ENCODE measurements at places on chromosomes 2 and 18.

GRCh38 chr18:47577520-47577919 lies 326.1 kb upstream of the SKOR2 start:
- no peak for DNase-seq

- DNase-seq = no peak
Observed at GRCh38 chr2:65482971-65483370, 50.6 kb upstream of the SPRED2 start.

DNA sequence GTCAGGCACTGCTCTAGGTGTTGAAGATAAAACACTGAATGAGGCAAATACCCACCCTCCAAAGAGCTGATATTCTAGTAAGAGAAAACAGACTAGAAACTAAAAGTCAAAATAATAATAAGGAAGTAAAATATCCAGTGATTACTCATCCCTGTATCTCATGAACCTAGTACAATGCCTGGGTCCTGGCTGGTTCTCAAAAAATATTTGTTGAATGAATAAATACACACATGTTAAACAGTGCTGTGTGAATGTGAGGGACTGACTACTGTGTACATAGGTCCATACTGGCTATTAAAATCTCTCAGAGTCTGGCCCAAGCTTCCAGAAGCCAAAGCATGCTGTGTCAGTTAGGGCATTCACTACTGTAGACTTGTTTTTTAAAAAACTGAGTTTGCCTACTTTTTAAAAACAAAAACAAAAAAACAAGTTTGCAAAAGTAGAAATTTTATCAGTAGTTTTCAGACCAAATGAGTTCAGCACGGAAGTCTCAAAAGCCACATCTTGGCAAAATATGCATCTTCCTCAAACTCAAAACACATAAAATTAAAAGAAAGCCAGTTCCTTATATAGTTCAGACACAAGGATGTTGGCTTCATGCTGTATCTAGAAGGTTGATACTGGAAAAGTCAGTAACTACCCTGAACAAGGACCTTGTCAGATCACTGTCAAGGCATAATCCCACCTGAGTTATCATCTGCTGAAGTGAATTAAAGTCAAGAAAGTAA lies 136.2 kb downstream of the THADA start:
- no peak for DNase-seq

- peak; percentile 18 for DNase-seq
Observed at GRCh38 chr18:47754311-47755101, 176.0 kb downstream of the SMAD2 start.

DNA sequence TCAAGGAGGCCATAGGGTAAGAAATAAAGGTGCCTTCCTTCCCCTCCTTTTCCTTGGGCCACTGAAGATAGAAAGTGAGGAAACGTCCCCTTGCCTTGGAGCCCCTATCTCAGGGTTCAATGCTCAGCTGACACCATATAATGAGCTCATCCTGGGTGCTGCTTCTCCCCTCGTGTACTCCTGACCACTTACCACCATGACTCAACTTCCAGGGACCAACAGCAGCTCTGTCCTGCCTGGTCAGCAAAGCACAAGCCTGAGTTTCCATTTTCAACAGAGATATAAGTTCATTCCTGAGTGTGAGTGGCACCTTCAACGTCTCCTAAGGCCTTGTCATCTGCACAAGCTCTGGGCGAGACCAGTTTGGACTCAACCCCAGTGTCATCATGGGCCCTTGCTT lies 151.2 kb downstream of the CAPN13 start:
- no peak for DNase-seq

DNA sequence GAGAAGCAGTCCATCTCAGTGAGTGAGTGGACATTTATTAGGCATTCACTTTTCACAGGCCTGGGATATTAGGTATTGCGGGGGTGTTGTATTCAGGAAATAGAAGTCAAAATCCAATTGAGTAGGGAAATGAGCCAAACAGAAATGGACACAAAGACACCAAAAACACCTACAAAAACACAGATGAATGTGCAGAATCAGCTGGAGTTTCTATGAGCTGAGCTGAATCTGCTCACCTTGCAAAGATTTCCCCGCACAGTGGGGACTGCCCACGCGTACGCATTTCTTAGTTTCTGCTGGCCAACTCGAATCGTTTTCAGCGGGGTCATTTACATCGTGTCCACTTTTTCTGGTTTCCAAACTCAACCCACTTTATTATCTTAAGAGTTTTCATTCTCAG lies 160.0 kb downstream of the BCL2 start:
- no peak for DNase-seq

DNA sequence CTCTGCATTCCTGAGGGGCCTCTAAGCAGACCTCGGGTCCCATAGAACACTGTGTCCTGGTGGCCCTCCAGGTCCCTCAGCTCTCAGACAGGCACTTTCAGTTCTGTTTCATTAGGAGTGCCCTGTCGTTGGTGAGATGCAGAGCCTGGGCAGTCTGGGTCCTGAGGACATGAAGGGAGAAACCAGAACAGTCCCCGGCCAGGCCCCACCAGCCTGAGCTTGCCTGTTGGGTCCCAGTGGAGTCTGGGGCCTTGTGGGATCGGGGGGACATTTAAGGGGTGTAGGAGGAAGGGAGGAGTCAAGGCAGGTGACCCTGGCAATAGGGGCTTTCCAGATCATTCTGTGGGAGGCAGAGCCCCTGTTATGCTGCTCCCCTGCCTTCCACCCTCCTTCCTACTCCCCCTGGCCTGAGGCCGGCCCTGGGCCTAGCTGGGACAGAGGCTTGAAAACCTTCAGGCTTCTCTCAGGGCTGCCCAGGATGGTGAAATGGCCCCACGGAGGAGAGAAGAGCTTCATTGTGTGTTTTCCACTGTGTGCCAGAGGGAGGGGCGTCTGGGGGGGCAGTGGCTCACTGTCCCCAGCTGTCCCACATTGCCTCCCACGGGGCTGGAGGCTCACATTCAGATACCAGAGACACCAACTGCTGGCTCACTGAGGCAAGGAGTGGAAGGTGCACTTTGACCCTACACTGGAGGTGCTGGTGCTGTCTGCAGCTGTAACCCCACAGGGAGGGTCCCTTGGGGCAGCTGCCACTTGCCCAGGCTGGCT lies 26.6 kb upstream of the CATIP start:
- DNase-seq = no peak

DNA sequence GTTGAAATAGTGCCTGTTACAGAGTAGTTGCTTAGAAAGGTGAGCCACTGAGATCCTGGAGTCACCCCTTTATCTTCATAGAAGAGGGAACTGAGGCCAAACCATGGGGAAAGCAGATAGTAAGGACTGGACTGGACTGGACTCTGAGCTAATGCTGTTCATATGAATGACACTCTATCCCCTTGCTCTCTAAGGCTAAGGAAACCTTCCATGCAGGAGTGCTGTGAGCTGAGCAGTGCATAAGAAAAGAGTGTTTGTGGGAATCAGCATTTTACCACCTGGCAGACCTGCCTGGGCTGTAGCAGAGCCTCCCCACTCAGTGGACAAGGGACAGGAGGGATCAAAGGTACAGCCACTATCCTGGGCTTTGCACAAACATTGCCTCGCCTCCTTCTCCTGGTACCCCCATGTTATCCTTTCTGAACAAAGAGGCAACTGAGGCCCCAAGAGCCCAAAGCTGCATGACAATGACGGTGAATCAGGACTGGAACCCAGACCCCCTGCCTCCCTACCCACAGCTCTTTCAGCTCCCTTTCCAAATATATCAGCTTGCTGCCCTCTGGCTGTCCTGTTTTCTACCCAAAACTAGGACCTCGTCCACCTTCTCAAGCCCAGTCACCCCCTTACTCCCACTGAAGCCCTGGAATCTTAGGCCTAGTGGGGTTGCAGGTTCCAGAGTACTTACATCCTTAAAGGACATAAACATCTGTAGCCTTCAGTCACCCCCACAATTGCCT lies 227.9 kb downstream of the ZBTB7C start:
- no peak for DNase-seq

GRCh38 chr2:20436716-20437470 lies 10.0 kb upstream of the RHOB start:
- no peak for DNase-seq

DNA sequence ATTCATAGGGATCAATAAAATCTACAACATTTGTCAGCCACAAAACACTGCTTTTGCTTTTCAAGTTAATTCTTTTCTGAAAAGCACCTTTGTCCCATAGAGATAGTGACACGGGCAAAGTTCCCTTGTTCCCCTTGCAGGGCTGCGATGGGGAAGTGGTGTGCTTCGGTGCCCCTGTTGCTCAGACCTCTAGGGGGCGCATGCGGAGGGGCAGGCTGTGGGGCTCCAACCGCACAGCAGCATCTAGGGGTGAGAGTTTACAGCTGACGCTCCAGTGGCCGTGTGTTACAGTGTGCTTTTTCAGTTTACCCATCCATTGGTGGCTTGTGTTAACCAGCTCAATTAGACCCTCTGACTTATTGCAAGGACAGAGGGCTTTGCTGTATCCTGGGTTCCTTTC lies 1432.2 kb upstream of the ACVR2A start:
- DNase-seq = no peak

GRCh38 chr18:31711365-31712172 lies 27.2 kb upstream of the B4GALT6 start:
- DNase-seq = no peak

DNA sequence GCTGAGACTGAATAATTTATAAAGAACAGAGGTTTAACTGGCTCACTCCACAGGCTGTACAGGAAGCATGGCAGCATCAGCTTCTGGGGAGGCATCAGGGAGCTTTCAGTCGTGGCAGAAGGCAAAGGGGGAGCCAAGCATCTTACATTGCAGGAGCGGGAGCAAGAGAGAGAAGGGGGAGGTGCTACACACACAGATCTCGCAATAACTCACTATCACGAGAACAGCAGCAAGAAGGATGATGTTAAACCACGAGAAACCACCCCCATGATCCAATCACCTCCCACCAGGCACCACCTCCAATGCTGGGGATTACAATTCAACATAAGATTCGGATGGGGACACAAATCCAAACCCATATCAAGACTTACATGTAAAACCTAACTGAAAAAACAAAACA lies 17.8 kb upstream of the MATN3 start:
- DNase-seq = no peak

DNA sequence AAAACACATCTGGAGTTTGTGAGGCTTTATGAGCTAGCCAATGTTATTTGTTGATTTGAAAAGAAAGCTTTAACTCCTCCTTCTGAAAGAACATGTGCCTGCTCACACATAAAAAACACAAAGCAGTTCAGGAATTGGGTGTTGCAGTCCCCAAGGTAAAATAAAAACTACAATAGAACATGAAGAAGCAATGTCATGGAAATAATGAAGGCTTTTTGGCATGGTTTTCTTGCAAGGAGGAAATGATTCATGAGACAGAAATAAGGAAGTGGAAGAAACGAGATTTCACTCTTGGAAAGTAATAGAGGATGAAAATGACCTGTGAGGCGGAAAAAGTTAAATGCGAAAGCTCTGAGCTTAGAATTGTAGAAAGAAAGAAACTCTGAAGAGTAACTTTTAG lies 81.1 kb downstream of the TRIB2 start:
- DNase-seq = no peak

GRCh38 chr2:158357699-158358098 lies 98.9 kb downstream of the CCDC148 start:
- DNase-seq = no peak

- DNase-seq = no peak
Observed at GRCh38 chr2:239026711-239027361, 179.0 kb downstream of the TWIST2 start.

GRCh38 chr2:54801352-54801751 lies 77.9 kb downstream of the EML6 start:
- no peak for DNase-seq

- no peak for DNase-seq
Observed at GRCh38 chr2:139000131-139000785, 220.1 kb upstream of the NXPH2 start.

- no peak for DNase-seq
Observed at GRCh38 chr2:60867007-60867406, 14.4 kb upstream of the REL start.

DNA sequence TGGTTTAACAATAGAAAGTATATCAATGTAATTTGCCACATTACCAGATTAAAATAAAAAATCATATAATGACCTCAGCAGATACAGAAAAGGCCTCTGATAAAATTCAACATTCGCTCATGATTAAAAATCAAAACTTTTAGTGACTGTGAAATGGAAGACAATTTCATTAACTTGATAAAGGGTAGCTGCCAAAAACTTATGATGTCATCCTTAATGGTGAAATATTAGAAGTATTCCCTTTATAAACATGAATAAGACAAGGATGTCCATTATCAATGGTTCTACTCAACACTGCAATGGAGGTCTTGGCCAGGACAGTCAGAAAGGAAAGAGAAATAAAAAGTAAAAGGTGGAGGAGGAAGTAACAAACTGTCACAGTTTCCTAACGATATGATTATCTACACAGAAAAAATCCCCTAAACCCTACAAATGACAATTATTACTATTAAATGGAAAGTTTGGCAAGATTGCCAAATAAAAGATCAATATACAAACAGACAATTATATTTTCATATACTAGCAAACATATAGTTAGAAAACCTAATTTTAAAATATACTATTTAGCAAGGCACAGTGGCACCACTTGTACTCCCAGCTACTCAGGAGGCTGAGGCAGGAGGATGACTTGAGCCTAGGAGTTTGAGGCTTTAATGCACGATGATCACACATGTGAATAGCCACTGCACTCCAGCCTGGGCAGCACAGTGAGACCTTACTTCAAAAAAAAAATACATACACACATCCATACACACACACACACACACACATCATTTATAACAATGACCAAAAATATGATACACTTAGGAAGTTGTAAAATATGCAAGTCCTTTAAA lies 12.8 kb downstream of the METTL8 start:
- DNase-seq = no peak

DNA sequence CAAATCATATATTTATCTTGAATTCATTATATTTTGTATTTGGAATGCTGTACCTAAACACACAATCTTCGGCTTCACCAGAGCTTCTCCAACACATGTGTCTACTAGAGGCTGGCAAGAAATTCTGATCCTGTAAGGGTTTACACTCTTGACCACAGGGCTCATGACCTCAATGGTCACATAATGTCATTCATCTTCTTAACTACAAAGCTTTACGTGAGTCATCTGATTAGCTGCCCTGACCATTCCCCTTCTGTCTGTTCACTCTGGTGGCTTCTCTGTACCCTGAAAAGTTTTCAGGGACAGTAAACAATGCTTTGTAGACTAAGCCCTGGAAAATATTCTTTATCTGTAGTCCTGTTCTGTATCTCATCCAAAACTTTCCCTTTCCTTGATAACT lies 423.9 kb downstream of the CMPK2 start:
- no peak for DNase-seq

DNA sequence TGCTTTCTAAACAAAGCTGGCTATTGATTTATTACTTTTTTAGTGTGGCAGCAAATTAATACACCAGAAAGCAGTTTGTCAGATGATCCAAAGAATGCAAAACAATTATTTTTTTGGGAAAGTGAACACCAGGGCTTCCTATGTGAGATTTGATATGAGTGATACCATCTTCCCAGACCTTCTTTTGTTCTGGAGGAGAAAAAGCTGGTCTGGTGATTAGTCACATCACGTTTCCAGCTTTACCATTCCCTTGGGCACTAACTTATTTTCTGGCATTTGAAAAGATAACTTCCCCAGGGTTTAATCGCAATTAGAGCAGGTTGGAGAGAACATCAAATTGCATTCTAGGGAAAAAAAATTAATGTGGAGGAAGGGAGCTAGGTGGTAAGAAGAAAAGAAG lies 182.9 kb upstream of the TANK start:
- DNase-seq = no peak

GRCh38 chr18:31720867-31721266 lies 36.5 kb upstream of the B4GALT6 start:
- DNase-seq = no peak

- no peak for DNase-seq
Observed at GRCh38 chr2:240884221-240884620, 11.7 kb downstream of the MAB21L4 start.
